Urinary bladder (tissue), 4 donors: ENCODE measurements at places on chromosomes 1 and 21. TPM values are rescaled to one million over a fixed set of nuclear protein-coding genes. Genes with fewer than 3 reads are reported as not detected.

The LIPI gene
- not detected for total RNA-seq

The LMOD1 gene
- total RNA-seq = 71.7 TPM

The FAM72B gene
- 3.0 TPM for total RNA-seq

The PCBP3 gene
- total RNA-seq = 4.3 TPM

The PRDM2 gene
- 34.2 TPM for total RNA-seq

The FALEC gene
- not detected for total RNA-seq

The PAQR7 gene
- 10.4 TPM for total RNA-seq

The TSPEAR gene
- total RNA-seq = 0.21 TPM

The ZFP69B gene
- total RNA-seq = 6.6 TPM

The CD2 gene
- total RNA-seq = 1.4 TPM

The AKR7A3 gene
- total RNA-seq = 0.53 TPM

The UBE2U gene
- not detected for total RNA-seq

The NPHS2 gene
- total RNA-seq = not detected

- DNase-seq = no peak
Observed at GRCh38 chr1:219659005-219659600, 46.2 kb upstream of the ZC3H11B start.

GRCh38 chr1:32286763-32287162 is 5.1 kb upstream of the HDAC1 start:
- DNase-seq = no peak

DNA sequence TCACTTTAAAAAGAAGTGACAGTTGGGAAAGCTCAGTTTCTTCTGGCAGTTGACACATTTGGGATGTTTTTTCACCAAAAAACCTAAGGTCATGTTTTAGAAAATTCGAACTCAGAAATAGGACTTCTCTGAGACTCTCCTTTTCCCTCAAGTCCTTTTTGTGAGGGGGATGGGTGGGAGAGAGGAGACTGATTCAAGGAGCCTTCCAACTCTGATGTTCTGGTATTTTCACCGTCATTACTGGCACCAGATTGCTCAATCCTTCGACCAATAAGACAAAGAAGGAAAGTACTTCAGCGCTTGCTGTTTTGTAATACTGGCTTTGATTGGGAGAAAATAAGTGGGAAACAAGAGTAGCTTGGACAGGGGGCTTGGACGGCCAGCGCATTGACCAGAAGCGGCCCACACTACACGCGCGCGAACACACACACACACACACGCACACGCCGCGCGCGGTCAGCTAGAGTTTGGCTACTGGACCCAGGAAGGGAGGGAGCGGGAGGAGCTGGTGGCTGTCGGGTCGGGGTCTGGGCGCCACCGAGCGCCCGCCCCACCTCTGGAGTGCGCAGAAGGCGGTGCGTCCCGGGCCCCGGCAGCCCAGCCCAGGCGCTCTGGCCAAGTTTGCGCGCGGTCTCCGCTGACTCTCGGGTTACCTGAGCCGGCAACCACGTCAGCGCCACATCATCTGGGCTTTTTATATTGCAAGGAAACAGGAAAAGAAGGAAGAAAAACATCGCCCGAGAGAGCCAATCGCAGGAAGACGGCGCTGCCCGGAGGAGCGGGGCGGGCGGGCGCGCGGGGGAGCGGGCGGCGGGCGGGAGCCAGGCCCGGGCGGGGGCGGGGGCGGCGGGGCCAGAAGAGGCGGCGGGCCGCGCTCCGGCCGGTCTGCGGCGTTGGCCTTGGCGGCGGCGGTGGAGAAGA is at the start of gene KCNK1:
TSS of gene KCNK1 (plus strand) at position 855 of the 921 bp plus-strand sequence. CDS start at position 921, 66 bp downstream.
- DNase-seq = peak; percentile 77

GRCh38 chr1:114833421-114833820 is 21.2 kb upstream of the SYCP1 start:
- DNase-seq = no peak

GRCh38 chr1:8435569-8436071 is 117.7 kb downstream of the SLC45A1 start:
- no peak for DNase-seq

- DNase-seq = no peak
Observed at GRCh38 chr1:85359874-85360721, 83.7 kb upstream of the BCL10 start.

DNA sequence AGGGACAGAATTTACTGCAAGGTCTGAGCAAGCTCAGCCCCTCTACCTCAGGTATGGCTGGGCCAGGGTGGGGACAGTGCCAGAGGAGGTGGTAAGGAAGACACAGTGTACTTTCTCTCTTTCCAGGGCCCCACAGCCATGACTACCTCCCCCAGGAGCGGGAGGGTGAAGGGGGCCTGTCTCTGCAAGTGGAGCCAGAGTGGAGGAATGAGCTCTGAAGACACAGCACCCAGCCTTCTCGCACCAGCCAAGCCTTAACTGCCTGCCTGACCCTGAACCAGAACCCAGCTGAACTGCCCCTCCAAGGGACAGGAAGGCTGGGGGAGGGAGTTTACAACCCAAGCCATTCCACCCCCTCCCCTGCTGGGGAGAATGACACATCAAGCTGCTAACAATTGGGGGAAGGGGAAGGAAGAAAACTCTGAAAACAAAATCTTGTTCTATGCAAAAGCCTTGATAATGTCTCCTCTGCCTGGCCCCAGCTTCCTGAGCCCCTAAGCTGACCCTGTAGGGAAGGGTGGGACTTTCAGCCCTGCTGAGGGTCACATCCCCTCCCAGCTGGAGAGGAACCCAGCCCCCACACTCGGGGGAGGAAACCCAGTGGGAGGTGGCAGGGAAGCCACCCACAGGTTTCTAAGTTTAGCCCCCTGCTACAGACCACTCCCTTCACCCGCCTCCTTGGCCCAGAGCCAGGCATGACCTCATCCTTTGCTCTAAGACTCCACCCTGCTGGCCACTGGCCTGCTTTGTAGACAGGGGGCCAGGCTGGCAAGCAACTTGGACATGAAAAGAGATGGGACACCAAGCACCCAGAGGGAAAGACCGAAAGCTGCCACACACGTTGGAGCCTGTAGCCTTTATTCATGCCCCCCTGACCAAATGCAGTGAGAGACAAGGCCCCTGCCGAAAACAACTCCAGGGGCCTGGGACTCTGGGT is 6.4 kb downstream of the RHOC start:
- DNase-seq = peak; percentile 91

GRCh38 chr1:181324797-181325616 is 158.3 kb upstream of the CACNA1E start:
- no peak for DNase-seq

DNA sequence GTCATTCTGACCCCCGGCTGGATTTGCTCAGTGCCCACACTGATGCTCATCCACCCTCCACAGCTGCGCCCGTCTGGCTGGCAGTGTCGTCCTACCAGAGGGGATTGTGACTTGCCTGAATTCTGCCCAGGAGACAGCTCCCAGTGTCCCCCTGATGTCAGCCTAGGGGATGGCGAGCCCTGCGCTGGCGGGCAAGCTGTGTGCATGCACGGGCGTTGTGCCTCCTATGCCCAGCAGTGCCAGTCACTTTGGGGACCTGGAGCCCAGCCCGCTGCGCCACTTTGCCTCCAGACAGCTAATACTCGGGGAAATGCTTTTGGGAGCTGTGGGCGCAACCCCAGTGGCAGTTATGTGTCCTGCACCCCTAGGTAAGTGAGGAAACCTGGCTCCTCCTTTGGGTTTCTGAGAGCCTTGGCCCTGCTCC is 5.7 kb upstream of the EFNA4 start:
- DNase-seq = no peak

DNA sequence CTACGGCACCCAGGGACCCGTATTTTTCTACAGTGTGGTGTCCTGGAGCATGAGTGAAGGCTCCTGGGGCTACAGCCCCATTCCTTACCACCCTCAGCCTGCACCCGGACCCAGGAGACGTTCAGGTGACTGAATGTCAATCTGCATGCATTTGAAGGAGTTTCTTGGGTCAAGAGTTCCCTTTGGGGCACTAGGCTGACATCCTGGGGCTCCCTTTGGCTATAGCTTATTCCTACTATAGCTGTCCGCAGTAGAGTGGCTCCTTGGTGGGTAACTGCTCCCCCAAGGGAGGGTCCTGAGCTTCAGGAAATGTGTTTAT is 19.9 kb upstream of the LRRN2 start:
- no peak for DNase-seq

GRCh38 chr1:221117548-221117951 is 238.3 kb downstream of the HLX start:
- DNase-seq = no peak

GRCh38 chr21:34029743-34030528 is 43.4 kb upstream of the MRPS6 start:
- DNase-seq = no peak

- DNase-seq = no peak
Observed at GRCh38 chr1:33332357-33332789, 11.5 kb upstream of the A3GALT2 start.

DNA sequence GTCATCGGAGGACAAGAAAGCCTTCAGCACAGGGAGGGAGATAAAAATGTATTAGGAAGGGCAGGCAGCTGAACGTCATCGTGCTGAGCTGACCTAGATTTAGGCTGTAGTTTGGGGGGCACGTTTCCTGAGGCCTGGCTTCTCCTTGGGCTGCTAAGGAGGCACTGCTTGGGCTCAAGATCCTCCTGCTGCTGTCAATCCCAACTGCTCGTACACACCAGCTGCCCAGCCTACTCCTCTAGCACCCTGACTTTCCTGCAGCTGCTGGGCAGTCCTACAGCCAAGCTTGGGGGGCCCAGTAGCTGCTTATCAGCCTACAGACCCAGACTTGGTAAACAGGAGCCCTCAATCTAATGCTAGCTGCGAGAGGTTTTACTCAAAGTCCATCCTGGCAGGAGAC is 6.2 kb downstream of the TMEM35B start:
- no peak for DNase-seq

DNA sequence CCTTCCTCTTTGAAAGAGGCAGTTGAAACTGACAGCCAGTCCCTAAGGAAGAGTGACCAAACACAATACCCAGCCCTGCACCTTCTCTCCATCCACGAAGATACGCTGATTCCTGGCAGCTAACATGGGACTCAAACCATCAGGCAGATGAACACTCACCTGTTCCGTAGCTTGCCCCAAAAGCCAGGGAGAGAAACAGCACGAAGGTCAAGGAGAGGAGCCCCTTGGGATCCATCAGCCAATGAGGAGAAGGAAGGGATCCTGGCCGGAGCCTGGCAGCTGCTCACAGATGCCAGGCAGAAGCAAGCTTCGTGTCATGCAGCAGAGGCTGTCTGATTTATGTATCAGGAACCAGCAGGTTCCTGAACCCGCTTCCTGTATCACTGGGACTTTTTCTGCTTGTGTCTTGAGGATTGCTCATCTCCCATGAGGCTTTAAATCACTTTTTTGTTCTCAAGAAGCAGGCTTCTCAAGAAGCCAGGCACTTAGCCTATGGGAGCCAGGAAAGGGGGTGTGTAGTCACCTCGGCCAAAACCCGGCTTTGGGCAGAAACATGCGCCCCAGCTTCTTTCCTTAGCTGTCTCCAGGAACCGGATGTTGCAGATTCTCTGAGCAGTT is at the start of gene SLAMF1:
TSS of gene SLAMF1 (minus strand) at position 334 of the 618 bp plus-strand sequence. CDS start at position 235, 99 bp downstream.
- DNase-seq = no peak

GRCh38 chr1:205061227-205061626 is 18.2 kb downstream of the CNTN2 start:
- DNase-seq = no peak

DNA sequence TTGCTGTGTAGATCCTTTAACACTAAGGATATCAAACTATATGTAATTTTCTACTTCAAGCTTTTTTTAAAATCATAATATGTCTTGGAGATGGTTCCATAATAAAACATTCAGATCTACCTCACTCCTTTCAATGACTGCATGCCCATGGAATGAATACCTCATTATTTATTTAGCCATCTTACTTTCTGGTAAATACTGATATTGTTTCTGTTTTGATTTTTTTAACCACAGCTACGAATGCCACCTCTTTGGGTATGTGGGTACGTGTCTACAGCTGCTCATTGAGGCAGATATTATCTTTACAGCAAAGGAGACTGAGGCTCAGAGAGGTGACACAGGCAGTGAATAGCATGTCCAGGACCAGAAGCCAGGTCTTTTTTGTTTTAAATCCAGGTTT is 215.7 kb downstream of the ST6GALNAC3 start:
- no peak for DNase-seq

DNA sequence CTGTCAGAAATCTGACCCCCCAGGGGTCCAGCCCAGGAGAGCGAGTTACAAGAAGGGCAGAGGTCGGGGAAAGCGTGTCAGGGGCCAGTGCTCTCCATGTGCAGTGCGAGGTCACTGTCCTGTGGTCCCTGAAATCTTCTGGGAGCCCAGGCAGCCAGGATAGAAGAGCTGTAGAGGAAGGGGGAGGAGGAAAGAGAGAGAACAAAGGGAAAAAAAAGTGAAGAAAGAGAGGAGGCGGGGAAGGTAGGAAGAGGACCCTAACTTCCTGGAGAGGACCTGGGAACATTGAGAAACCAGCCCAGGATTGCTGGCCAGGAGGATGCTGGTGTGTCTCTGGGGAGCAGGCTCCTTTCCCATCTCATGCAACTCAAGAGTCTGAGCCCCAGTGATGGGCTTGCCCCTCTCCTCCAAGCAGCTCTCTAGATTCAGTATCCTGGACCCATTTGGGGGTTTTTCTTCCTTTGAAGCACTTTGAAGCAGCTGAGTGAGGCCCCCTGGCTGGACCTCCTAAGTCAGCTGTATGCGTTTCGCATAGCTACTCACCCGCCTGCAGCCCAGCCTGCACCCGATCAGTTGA is 6.8 kb upstream of the INAVA start:
- DNase-seq = no peak

GRCh38 chr21:31837618-31838390 is 35.0 kb upstream of the HUNK start:
- no peak for DNase-seq

- DNase-seq = no peak
Observed at GRCh38 chr21:19420565-19420964, 1017.0 kb upstream of the TMPRSS15 start.

GRCh38 chr1:4700801-4701200 is 46.4 kb downstream of the AJAP1 start:
- no peak for DNase-seq
